ENCODE measurements at places on chromosomes 6 and 20.

DNA sequence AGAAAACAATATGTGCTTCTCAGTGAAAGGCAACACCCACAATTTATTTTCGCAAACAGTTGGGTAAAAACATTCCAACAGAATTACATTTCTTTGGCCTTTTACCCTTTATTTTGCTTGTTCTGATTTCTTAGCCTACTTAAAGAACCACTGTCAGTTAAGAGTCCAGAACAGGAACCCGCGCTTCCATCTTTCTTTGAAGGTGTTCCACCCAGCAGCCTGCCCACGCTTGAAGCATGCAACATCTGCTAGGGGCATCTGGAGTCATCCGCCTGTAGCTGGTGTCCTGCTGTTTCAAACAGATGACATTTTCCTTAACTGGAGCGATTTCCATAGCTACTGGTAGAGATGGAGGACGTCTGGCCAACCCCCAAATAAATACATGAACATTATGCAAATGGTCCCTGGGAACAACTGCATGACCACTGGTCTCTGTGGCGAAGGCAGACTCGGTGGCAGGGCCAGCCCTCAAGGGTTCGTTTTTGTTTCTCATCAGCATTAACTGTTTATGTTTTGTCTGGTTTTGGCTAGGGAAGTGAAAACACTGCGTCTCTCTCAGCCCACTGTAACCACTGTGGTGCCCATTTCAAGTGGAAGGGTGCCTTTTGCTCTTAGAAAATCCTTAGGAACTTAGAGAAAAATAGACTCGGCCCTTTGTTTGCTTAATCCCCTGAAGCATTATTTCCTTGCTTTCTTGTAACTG, 51.6 kb downstream of the LAMA4 start:
- no peak for DNase-seq

GRCh38 chr6:163532526-163533078, 118.1 kb downstream of the QKI start:
- no peak for DNase-seq

GRCh38 chr6:103113416-103113815, 1719.9 kb downstream of the GRIK2 start:
- no peak for DNase-seq

DNA sequence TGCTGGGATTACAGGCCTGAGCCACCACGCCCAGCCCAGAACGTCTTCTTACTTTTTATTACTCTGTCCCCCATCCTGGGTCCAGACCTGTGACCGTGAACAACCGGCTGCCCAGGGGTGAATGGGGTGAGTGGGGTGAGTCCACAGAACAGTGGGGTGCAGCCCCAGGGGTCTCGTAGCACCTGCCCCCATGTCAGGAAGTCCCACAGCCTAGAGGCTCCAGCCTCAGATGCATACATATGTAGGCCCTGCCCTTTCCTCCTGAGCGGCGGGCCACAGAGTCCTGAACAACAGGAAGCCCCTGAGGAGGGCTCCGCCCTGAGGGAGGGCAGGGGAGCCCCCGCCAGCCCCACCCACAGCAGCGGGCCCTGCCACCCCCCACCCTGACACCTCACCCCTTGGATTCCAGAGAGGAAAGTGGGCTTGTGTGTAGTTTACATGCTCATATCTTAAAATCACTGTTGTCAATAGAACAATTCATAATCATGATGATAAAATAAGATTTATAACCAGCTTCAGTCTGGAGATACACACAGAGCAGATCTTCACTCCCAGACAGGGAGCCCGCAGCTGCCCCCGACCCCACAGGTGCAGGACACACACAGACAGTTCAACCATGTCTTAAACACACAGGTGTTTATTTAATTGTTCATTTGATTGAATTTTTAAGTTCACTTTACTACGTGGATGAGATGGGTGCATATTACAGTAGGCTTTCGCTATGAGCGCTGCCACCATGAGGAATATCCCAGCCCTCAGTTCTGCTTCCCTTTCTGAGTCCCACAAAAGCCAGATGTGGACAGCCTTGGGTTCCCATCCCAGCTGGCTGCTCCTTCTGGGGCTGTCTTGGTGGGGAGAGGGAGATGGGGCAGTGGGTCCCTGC, 12.4 kb upstream of the GMEB2 start:
- no peak for DNase-seq

DNA sequence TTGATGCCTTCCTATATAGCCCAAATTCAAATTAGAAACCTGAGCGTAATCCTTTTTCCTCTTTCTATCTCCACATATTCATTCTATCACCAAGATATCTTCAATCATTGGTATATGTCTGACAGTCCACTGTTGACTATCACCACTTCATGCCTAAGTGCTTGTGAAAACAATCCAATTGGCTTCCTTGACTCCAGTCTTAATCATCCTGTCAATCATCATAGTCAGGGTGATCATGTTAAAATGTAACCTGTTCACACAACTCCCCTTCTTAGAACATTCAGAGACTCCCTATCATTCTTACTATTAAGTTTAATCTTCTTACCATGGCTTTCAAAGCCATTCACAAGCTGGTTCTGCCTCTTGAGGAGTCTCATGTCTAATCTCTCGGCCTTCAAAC, 616.7 kb downstream of the PHF3 start:
- DNase-seq, result no peak

- DNase-seq, result peak; percentile 69
Observed at GRCh38 chr6:41071501-41071922, 644 bp downstream of the OARD1 start.

DNA sequence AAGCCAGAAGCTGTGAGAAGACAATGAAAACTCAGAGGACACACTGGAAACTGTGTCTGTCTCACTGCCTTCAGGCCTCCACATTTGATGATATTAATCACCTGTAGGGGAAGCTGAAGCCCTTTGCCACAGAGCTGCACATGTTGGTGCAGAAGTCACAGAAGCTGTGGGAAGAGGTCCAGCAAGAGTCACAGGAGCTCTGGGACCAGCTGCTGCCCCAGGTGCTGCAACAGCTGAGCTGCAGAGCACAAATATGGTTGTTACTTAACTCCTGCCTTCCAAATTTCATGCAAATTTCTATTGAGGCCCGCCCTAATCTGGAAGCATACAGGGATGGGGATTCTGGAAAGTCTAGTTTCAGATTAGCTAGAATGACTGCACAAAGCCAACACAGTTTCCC, 169.3 kb downstream of the OGFRL1 start:
- peak; percentile 10 for DNase-seq

DNA sequence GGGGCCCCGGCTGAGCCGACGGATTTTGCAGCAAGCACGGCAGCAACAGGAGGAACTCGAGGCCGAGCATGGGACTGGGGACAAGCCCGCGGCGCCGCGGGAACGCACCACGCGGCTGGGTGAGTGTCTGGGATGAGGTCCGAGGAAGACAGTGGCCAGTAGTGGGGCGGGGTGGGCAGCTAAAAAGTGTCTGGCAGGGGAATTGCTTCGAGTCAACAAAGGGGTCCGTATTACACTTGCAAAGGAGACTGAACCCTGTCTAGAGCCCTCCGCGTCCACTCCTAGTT, 356 bp downstream of the BYSL start:
- no peak for DNase-seq

DNA sequence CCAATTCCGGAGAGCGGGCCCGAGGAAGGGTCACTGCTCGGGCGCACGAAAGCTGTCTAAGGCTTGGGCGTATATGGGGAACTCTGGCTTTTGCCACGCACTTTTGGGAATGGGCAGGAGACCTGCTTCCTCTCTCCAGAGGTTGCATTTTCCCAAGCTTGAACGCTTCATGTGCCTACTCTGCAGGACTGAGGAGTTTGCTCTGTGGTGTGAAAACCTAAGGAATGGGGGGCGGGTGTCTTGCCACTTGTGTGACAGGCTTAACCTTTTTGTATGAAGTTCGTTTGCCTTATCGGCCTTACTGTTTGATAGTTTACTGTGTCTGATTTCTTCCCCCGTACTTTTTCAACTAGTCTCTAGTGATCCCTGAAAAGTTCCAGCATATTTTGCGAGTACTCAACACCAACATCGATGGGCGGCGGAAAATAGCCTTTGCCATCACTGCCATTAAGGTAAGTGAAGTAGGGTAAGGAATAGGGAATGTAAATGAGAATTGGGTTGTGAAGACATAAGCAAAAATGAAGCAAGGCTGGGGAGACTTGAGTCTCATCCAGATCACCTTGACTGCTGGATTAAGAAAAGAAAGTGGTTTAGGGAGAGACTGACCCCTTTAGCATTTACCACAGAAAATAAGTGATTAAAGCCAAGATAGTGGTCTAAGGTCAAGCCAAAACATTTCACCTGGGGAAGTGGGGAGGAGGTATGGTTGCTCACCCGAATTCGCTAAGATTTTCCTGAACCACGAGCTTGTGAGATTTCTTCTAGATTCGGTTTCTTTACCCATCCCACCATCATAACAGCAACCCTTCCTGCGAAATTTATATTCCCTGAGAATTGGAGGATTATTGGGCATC, 627 bp downstream of the RPS18 start:
- DNase-seq, result no peak

DNA sequence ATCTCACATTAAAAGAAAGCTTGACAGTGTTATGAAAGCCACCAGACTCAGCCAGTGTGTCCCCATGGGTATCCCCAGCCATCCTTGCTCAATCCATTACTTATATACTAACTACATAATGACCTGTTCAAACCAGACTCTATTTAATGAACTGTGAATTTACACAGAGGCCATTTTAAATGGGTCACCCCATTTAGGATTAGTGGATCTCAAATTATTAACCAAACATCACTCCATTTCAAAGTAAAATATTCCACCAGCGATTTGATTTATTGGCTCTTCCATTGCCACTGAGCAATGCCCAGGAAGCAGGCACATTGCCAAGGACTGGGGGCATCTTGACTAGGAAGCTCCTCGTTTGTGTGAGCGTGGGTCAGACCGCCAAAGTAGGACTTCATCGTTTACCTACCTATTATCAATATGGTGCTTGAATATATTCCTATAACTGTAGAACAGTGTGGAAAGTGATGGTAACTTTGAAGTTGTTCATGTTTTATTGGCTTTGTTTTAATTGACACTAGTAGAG, 15.5 kb upstream of the NPEPL1 start:
- no peak for DNase-seq
